Stimulated activated CD4-positive, alpha-beta T cell treated with anti-CD3 and anti-CD28 coated beads, Interleukin-12 subunit alpha, Interleukin-12 subunit beta, amount 100 ng/mL, for 4 hours (primary cell): ENCODE measurements at places on chromosomes 6 and 20.
A peak's percentile ranks its signal among the peaks of the same experiment; 100 is the strongest.

GRCh38 chr6:92377137-92377536 lies 1042.2 kb downstream of the EPHA7 start:
- no peak for DNase-seq

DNA sequence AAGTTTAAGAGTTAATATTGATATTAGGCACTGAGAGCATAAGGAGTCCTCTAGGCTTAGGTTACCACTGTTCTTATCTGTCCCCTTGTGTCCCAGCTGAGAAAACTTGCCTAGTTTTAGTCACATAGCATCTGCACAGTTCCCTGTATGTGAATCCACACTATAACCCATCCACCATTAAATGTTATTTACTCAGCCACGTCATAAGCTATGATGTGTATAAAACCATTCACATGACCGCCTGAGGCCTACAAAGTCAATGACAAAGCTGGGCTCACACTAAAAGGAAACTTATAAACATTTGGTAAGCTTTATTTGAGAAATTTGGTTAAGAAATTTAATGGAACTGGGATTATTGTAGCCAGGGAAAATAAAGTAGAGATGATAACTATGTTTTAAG lies 59.2 kb upstream of the TFAP2D start:
- no peak for DNase-seq

- DNase-seq: no peak
Observed at GRCh38 chr20:38810926-38811630, 5.6 kb downstream of the PPP1R16B start.

DNA sequence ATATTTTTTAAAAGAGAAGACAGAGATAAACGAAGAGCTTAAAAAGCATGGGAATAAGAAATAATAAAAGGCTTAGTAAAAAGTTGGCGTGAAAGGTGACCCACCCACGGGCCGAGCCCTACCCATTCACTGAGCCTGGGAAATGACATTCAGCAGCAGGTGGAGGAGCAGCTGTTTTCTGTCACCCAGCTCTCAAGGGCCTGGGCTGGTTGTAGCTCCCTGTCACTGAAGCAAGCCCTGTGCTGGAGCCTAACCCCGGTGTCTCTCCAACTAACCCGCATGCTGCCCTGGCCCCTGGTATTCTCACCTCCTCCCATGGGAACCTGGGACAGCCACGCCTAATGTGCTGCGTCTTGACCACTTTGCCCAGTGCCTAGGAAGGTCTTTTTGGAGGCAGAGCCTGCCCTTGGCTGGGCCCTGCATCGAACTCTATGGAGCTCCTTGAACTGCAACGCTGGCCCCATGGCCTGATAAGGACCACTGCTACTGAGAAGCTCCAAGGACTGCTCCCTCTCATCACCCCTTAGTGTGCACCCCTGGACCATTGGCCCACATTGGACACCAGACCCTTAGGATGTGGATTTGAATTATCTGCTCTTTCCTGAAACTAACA lies 68.8 kb upstream of the IYD start:
- no peak for DNase-seq

GRCh38 chr6:97068211-97068610 lies 143.7 kb downstream of the KLHL32 start:
- no peak for DNase-seq

DNA sequence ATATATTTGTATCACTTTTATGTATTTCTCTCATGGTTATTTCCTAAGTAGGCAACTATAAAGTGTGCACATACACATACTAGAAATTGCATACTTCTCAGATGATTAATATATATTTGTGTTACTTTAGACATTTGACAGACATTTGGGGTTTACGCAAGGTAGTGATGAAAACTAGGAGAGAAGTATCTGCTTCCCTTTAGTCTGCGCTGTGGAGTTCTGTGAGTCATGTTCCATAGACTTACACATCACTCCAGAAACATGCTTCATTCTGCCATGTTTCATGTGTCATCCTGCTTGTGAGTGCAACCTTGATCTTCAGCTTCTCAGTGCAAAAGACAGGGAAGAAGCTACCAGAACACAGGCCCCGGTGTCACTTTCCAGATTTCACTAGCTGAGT lies 200.7 kb upstream of the BMP2 start:
- DNase-seq: no peak

GRCh38 chr20:57030611-57031600 lies 235.5 kb downstream of the BMP7 start:
- no peak for DNase-seq

GRCh38 chr6:15410752-15411151 lies 164.9 kb downstream of the JARID2 start:
- DNase-seq: no peak

- DNase-seq: no peak
Observed at GRCh38 chr20:52011093-52011492, 180.5 kb downstream of the ZFP64 start.

DNA sequence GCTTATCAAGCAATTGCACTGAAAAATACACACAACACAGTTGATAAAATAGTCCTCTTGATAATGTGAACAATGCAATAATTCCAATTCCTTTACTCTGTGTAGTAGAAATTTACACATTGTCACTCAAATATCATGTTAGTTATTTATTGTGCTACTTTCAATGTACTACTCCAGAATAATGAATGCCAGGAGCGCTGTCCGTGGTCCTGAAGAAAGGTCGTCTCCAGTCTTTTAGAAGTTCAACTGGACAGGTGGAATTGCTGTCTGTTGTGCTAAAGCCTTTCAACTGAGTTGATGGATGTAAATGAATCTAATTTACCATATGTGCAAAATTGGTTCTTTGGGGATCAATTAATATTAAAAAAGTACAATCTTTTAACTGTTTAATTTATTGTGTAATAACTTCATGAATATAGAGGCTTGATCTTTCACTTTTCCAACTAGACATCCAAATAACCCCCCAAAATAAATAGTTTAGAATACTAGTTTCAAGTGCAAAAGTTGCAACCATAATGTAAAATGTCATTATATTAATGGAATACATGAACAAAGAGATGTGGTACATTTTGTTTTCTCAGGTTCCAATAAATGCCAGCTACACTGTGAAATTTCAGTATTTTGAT lies 3.2 kb downstream of the GRIK2 start:
- peak; percentile 18 for DNase-seq

- DNase-seq: no peak
Observed at GRCh38 chr6:156976216-156977127, 199.3 kb downstream of the ARID1B start.

GRCh38 chr6:28960846-28961500 lies 37.2 kb upstream of the TRIM27 start:
- no peak for DNase-seq

DNA sequence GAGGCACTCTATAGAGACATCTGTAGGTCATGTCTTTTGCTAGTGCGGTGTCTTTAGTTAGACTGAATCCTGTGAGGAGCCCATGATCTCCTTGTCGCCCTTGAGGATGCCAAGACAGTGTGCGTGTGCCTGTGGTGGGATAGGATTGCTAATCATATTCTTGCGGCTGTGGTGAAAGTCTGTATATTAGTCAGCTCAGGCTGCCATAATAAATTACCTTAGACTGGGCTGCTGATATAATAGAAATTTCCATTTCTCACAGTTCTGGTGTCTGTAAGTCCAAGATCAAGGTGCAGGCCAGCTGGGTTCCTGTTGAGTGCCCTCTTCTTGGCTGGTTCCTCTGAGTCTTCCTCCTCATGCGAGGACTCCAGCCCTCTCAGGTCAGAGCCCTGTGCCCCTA lies 141.2 kb downstream of the JARID2 start:
- DNase-seq: no peak

DNA sequence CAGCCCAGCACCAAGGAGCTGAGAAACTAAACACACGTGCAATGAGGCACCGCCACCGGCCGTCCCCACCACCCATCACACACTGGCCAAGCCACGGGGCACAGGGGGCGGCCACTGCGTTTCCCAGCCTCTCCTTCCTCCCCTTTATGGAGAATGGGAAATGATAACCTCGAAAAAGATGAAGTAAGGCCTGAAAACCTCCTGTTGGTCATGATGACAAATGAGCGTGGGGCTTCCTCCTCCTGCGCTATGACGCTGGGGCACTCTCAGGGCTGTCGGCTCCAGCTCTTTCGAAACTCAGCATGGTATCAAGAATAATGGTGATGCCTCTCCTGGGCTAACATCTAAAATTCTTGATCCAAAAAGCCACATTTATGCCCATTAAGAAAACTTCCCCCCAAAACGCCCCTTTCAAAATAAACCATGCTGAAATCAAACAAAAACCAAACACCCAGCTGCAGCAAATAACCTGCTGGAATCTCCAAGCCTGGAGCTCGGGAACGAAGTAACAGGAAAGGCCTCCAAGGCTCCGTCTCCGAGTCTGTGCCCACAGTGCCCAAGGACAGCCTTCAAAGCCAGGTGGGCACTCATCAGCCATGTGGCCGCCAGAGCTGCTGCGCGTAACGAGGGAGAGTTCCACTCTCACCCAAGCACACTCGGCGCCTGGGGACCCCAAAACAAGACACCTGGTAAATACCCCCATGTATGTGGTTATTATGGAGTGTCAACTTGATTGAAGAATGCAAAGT lies 50.0 kb downstream of the TAF4 start:
- no peak for DNase-seq

DNA sequence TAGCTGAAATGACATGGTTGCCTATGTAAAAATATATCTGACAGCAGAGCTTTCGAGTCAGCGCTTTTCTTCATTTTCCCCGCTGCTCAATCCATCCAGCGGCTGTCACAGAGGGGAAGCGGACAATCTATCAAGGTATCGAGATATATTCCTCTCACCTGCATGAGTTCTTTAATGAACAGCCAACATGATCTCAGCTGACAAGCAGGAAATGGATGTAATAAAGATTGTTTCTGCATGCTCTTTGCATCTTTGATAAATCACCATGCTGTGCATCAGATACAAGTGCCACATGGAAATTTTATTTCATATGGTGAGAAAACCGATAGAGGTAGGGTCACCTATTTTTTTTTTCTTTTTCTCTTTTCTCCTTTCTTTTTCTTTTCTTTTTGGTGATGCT lies 602.3 kb upstream of the MMS22L start:
- no peak for DNase-seq

DNA sequence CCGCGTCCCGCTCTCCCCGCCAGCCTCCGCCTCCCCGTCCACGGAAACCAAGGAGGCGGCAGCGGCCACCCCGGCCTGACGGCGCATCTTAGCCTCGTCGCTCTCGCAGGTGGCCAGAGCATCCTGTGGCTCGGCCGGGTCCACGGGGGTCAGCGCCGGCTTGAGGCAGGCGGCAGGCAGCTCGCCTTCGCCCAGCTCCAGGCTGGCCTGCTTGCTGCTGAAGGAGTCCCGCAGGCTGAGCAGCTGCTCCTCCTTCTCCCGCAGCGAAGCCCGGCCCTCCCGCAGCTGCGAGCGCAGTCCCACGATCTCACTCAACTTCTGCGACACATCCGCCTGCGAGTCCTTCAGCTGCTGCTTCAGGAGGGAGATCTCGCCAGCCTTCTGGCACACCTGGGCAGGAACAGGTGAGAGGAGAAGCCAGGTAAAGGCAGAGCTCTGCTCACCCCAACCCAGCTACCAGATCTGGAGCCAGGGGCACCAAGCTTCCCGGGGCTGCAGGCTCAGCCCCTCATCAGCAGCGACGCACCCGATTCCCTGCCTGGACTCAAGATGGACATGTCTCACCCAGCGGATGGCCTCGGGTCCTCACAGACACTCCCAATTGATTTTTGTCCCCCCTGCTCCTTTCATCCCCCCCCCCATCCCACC lies 5.2 kb upstream of the FASTKD5 start:
- no peak for DNase-seq

GRCh38 chr20:16392346-16392745 lies 180.9 kb downstream of the KIF16B start:
- DNase-seq: no peak

DNA sequence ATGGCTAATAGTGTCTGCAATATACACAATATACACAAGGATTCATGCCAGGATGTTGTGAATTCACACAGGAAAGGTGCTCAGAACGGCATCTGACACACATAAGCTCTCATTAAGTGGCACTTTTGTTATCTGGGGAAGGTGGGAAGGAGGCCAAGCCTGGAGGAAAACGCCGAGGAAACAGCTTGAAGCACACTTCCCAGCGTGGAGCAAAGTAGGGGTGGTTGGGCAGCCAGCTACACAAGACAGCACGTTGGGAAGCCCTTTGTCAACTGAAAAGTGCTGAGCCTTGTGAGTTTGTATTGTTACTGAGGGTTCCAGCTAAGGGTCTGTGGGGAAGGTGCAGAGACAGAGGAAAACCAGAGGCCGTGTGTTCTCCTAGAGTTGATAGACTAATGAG lies 181.0 kb downstream of the ZMYND8 start:
- no peak for DNase-seq

- DNase-seq: no peak
Observed at GRCh38 chr6:119186490-119186889, 108.0 kb upstream of the FAM184A start.

- DNase-seq: no peak
Observed at GRCh38 chr6:110800839-110801196, 14.5 kb downstream of the CDK19 start.

GRCh38 chr6:38876475-38876874 lies 161.4 kb downstream of the DNAH8 start:
- no peak for DNase-seq

DNA sequence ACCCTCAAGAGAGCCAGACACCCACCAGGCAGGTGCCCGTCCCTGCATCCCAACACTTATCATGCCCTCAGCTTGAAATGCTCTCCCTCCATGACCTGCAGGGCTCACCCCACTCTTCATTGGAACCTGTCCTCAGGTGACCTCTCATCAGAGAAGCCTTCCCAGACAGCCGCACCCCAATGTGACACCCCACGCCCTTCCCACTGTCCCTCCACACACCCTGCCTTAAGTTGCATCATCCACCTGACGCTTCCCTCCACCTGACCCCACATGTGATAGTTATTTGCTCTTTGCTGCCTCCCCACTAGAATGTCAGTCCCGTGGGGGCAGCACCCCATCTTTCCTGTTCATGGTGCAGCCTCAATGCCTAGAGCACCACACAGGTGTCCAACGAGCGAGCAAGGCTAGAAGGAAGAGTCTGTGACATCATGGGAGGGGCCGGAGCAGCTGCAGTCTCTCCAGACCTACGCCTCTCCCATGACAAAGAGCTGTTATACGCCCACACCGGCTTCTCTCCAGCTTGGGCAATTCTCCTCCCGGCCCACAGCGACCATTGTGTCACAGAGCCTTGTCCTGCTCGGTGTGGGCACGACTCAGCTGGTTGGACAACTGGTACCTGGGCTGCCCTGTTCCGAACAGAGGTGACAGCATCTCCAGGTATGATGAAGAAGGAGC lies 58.2 kb downstream of the NFATC2 start:
- DNase-seq: no peak

DNA sequence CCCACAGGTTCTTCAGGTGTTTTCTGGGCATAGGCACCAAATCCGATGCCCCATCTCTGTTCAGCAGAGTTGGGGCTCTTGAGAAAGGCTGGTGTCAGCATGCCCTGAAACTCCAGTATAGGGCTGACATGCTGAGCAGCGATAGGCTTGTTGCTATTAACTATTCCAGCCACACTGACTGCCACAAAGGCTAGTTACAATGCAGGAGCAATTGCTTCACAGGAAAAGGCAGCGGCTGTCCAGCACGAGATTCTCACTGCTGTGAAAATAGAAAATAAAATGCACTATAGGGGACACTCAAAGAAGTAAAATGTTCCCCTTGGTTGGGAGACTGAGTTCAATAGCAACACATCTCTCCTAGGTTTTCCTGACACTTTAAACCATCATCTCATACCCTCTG lies 112.4 kb downstream of the BFSP1 start:
- DNase-seq: no peak

- no peak for DNase-seq
Observed at GRCh38 chr6:107154801-107155160, 39.5 kb upstream of the BEND3 start.
